H9 (cell line): ENCODE measurements at places on chromosomes 5 and 9.

GRCh38 chr5:158929552-158930218, 170.0 kb downstream of the EBF1 start:
- DNase-seq = no peak

- DNase-seq = no peak
Observed at GRCh38 chr5:122371511-122372151, 59.6 kb downstream of the SNCAIP start.

DNA sequence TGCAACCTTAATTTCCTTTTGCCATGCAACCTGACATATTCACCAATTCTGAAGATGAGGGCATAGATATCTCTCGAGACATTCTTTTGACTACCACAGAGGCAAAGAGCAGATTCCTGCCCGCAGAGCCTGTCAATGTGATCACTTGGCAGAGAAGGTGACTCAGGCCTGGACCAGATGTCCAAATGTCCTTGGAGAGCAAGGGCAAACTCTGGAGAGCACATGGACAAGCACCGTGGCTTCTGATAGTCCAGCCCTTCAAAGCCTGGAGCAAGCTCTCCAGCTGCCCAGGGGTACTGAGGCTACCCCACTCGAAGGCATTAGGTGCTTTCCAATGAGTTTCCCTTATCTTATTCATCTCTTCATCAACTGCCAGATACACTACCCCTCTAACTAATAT, 50.4 kb upstream of the ALDH1B1 start:
- no peak for DNase-seq

DNA sequence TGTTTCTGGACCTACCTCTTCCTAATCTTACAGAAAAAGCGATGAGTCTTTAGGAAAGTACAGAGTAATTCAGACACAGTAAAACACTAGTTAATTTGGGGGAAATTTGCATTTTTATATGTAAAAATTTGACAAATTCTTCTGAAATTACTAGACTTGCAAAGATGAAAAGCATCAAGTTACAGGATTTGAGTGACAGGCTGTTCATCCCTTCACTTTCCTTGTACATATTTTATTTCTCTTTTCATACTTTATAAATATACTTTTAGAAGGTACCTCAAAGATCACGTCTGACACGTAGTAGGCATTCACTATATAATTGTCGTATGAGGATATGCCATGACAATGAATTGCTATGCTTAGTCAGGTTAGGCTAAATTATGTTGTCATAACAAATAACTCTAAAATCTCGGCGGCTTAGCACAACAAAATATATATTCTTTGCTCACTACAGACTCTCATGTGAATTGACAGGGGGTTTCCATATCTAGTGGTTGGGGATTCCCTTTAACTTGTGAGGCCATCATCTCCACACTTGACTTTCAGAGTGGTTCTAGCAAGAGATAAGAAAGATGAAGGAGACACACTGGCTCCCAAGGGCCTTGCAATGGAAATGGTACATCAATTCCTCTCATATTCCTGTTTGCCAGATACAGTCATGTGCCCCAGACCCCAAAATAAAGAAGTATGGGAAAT, 154.1 kb upstream of the TUT7 start:
- no peak for DNase-seq

- DNase-seq = no peak
Observed at GRCh38 chr5:158545949-158546530, 553.7 kb downstream of the EBF1 start.

DNA sequence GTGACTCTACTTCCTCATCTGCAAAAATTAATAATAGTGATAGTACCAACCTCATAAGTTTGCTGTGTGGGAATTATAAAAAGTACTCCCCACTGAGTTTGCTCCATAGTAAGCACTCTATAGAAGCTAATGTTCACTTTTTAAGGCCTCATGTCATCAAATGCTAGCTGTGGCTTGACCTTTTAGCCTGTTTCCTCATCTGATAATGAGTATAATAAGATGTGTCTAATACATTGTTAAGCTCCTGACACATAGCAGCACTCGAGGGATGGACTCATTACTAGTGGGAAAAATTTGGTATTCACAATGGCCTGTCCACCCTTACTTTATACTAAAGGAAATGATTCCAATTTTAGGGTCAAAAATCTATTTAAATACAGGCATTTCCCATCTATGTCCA, 26.1 kb upstream of the CAST start:
- no peak for DNase-seq

GRCh38 chr9:120500733-120501132, 79.2 kb downstream of the CDK5RAP2 start:
- no peak for DNase-seq

GRCh38 chr5:13477118-13477737, 467.3 kb downstream of the DNAH5 start:
- DNase-seq = no peak

- no peak for DNase-seq
Observed at GRCh38 chr9:98861781-98862504, 54.5 kb downstream of the GALNT12 start.

- DNase-seq = no peak
Observed at GRCh38 chr5:143197260-143197656, 206.2 kb downstream of the NR3C1 start.

DNA sequence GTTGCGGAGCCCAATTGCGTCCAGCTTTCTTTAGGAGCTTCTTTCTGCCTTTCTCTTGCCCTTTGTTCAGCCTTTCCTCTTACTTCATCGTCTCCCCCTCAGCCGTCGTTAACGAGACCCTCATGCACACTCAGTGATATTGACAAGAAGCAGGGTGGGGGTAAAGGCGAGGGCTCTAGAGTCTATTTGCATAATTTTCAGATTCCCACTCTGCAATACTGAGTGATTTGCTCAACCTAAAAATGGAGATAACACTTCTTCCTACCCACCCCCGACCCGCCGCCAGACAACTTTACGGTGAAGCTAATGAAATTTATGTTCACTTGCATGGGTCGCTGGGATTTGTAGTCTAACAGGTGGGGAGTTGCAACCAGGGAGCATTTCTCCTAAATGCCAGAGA, 1.3 kb upstream of the TBC1D2 start:
- no peak for DNase-seq
